Stimulated activated CD8-positive, alpha-beta memory T cell treated with anti-CD3 and anti-CD28 coated beads, Interleukin-7, amount 100 ng/mL, for 1 hour (primary cell): ENCODE measurements at places on chromosomes 7 and 10.

- no peak for DNase-seq
These were observed 28.3 kb downstream of the EBF3 start for GRCh38 chr10:129935867-129936152.

DNA sequence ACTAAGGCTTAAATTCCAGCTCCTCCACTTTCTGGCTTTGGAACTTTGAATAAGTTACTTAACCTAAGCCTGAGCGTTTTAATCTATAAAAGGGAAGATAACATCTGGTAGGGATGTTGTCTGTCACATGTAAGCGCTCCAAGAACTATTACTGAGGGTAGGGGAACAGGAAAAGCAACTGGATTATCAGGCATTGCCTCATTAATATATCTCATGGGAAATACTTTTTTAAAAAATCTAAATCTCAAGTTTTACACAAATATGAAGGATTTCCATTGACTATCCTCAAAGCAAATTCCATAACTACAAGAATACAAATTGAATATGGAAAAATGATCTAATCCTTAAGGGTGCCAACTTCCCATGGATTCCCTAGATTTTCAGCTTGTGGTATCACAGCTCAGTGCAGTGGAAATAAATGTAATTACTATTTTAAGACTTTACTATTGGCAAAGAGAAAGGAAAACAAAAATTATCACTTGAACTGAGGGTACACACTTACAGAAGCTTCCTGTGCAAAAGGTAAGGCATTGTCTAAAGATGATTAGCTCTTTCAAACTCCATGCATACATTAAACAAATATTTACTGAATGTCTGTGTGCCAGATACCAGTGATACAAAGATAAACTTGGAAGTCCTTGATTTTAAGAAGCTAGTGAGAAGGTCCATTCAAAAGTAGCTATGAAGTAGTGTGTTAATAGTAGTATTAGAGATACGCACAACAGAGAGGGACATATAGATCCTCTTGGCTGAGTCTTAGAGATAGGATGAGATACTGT is 38.4 kb downstream of the NT5C2 start:
- no peak for DNase-seq

DNA sequence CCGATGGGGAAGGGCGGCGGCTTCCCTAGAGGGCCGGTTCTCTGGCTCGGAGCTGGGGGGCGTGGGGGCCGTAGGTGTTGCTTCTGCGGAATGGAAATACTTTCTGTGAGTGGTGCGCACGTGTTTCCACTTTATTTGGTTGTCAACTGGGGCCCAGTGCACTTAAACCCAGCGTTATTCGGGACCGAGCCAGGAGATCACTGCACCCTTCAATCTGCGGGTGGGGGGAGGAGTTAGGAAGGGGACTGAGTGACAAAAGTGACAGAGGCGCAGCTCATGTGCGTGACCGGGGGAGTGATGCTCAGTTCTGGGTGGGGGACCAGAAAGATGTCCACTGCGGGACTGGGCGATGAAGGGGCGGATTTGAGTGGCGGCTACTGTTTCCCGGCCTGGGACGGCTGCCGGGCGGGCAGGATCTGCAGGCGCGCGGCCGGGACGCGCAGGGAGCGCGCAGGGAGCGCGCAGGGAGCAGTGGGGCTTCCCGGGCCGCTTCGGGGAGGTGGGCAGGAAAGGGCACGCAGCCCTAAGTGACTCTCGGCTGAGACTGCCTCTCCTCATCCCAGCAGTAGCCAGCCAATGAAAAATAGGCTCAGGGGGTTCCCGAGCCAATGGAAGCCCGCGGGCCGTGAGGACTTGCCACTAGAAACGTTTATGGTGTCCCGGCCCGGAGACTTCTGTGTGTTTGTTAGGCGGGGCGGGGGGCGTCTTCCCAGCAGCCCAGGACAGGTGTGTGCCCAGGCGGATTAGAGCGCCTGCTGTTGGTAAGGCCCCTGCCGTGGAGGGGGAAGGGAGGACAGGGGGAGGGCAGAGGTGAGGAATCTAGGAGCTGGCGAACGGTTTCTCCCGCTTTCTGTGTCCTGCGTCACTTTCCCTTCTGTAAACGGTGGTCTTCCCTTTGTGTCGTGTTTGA is 54.3 kb upstream of the KDM7A start:
- peak; percentile 20 for DNase-seq

- no peak for DNase-seq
These were observed 61.6 kb upstream of the DYNC1I1 start for GRCh38 chr7:95710711-95711110.

- DNase-seq, result no peak
These were observed 6.3 kb downstream of the MYO1G start for GRCh38 chr7:44972562-44972961.
